ENCODE measurements at places on chromosomes 1 and 21. TPM values are rescaled to one million over a fixed set of nuclear protein-coding genes. Genes with fewer than 3 reads are reported as not detected.

The RPS6KA1 gene
- 52.6 TPM for total RNA-seq

The TOR1AIP1 gene
- 26.0 TPM for total RNA-seq

The LHX8 gene
- not detected for total RNA-seq

The SIPA1L2 gene
- total RNA-seq: 38.6 TPM

The ASCL5 gene
- 0.07 TPM for total RNA-seq

The DIRAS3 gene
- total RNA-seq: 0.07 TPM

All from nasal cavity respiratory epithelium epithelial cell of viscerocranial mucosa (primary cell).